T-helper 2 cell (primary cell): ENCODE measurements at places on chromosomes 6 and 20.

GRCh38 chr6:143215771-143216170 lies 155.1 kb downstream of the AIG1 start:
- no peak for DNase-seq

DNA sequence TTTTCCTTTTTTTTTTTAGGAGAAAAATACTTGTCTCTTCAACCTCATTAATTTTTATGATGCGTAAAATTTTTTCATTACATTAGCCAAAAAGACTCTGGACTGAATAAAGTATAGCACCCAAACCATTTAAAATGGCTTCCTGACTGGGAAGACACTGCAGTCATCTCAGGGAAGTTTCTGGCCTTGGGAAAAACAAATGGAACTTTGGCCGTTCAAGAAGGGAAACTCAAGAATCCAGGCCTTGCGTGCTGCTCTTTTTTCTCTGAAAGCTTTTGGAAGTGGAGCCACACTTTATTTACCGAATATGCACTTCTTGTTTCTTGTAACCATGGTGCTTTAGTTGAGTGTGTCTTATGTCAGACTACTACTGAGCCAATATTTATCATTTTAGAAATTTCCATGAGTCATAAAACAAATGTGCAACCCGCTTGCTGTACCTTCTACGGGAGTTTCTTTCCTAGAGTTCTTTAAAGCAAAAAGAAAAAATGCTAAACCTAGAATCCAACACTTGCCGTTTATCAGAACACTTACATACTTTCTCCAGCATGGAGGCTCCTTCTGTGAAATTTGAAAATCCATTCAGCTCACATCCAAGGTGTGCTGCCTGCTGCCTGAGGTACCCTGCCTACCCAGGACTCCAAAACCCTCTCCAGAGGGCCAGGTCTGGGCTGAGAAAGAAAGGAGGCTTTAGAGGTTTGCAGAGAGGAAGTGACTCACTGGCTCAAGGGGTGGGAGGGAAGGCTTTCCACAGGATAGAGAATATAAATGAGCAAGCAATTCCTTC lies 11.5 kb upstream of the DSTN start:
- no peak for DNase-seq

- no peak for DNase-seq
These were observed 15.5 kb downstream of the ULBP3 start for GRCh38 chr6:150053450-150053849.

DNA sequence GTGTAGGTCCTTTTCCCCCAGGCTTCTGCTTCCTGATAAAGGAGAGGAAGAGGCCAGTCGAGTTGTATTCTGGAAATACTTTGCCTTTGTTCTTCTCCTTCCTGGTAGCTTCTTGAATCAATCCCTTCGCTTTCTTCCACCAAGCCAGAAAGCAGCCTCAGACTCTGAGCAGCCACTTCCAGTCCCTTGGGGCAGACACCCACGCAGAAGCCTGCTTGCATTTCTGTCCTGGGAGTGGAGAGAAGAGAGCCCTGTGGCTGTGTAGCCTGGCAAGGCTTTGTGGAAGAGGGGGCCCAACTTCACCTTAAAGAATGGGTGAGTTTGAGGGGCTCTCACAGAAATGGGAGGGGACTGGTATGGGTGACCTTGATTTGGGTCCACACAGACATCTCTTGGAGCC lies 211.0 kb upstream of the SSTR4 start:
- no peak for DNase-seq

GRCh38 chr6:124943658-124944057 lies 18.6 kb upstream of the RNF217 start:
- DNase-seq = no peak

- DNase-seq = no peak
These were observed 34.7 kb downstream of the FILIP1 start for GRCh38 chr6:75458895-75459294.

DNA sequence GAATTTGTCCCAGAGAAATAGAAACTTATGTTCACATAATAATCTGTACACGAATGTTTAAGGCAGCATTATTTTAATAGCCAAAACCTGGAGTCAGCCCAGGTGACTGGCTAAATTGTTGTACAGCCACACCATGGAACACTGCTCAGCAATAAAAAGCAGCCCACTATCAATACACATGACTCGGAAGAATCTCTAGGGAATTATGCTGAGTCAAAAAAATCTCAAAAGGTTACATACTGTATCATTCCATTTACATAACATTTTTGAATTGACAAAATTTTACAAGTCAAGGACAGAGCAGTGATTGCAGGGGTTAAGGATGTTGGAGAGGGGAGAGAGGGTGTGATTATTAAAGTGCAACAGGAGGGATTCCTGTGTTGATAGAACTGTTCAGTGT lies 163.4 kb downstream of the UBE3D start:
- no peak for DNase-seq

DNA sequence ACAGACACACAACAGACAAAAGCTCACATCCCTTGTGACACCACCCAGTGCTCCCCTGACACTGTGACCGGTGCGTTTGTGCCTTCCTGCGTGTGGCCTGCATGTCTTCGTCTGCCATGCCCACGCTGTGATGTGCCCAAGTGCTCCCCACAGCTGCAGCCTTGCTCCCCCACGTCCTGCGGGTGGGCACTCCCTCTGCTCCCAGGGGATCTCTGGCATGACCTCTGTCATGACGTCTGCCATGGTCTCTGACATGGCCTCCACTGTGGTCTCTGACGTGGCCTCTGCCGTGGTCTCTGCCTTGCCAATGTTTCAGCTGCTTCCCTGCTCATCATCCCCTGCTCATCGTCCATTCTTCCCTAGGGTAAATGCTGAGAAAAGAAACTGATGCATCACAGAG lies 200.9 kb downstream of the DLL1 start:
- DNase-seq = no peak

GRCh38 chr20:53905019-53905819 lies 165.2 kb downstream of the BCAS1 start:
- no peak for DNase-seq

DNA sequence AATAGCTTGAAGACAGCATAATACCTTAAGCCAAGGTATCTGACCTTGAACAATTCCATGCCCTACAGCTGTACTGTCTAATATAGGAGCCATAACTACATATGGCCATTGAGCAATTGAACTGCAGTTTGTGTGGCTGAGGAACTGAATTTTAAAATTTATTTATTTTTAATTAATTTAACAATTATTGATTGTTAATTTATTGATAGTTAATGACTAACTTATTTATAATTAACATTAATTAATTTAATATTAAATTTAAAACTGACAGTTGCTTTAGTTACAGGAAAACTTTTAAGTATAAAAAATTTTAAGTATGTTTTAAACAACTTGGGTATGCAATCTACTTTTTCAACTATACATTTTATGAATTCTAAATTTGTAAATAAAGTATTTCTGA lies 12.3 kb upstream of the MYB start:
- DNase-seq = no peak

GRCh38 chr20:54102543-54102942 lies 32.1 kb upstream of the BCAS1 start:
- DNase-seq = no peak

- DNase-seq = no peak
These were observed 374.2 kb upstream of the FLRT3 start for GRCh38 chr20:14711652-14712051.

DNA sequence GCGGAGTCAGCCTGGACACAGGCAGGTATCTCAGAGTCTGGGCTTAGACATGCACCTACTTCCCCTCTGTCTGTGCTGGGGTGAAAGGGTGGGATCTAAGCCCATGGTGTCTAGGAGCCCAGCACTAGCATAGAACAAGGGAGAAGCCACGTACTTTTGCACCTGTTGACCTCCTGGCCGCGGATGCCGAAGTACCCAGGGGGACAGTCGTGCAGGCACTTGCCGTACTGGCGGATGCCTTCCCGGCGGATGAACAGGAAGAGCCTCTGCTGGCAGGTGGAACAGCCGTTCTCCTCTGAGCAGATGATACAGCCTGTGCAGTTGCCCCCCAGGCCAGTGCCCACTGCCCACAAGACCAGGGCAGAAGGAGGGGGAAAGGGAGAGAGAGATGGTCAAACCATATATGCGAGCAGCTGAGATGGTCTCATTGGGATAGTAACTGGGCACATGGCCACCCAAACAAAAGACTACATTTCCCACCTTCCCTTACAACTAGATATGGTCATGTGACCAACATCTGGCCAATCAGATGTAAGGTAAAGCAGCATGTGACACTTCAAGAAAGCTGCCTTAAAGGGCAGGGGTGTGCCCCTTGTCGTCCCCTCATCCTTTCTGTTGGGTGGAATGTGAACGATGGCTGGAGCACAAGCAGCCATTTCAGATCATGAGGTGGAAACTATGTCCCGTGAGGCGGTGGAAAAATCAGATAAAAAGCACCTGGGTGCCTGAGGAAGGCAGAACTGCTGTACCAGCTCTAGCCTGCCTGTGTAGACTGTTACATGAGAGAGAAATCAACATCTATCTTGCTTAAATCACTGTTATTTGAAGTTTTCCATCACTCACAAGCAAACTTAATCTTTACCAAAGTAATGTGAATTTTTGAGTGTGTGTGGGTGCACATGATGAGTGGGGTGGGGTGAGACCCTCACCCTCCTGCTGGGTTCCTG lies 34.0 kb downstream of the RSPO4 start:
- DNase-seq = no peak

DNA sequence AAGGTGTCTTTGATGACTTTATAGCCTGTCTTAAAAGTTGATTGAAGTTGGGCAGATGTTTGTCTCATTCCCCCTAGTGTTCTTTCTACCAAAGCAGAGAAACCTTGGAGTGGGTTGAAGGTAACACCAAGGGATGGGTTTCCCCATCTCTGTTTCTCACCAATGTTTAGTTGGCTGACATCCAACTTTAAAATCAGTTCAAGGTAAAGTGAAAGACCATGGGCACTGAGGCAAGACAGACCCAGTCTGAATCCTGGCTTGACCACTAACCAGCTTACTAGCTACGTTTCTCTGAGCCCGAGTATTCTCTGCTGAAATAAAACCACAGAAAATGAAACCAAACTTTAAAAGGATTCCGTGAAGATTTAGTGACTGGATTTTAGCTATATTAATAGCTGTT lies 258.9 kb downstream of the KIF16B start:
- DNase-seq = no peak

DNA sequence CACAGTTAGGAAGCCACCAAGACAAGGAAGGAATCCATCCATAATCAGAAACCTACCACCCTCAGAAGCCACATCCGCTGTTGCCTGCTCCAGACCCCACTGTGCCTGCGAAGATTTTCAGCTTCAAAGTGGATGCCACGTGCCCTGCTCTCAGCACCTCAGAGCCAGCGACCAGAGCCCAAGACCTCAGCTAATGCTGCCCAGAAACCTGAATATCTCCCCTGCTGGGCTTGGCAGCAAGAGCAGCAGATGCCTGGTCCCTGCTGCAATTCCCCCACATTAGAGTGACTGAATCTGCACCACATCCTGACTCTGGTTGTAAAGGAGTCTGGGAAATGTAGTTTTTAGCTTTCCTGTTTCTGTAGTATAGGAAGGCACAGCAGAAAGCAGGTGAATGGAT lies 10.7 kb upstream of the ULBP3 start:
- DNase-seq = peak; percentile 68

DNA sequence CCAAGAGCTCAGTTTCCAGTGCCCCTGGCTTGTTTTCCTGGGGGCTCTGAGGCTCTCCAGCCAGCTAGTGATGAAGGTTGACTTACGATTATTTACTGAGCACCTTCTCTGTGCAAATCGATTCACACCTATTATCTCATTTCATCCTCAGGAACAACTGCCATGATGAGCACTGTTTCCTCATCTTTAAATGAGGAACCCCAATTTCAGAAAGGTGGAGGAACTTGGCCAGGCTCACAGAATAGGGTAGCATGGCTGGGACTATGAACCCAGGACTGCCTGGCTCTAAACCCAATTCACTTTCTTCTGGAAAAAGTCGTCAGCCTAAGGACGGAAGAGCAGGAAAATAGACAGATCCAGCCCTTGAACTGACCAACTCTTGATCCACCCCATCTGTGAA lies 3.5 kb upstream of the BPI start:
- DNase-seq = no peak

- no peak for DNase-seq
These were observed 18.9 kb downstream of the EDN1 start for GRCh38 chr6:12309070-12309469.

GRCh38 chr6:157763904-157764177 lies 59.2 kb upstream of the SNX9 start:
- no peak for DNase-seq

DNA sequence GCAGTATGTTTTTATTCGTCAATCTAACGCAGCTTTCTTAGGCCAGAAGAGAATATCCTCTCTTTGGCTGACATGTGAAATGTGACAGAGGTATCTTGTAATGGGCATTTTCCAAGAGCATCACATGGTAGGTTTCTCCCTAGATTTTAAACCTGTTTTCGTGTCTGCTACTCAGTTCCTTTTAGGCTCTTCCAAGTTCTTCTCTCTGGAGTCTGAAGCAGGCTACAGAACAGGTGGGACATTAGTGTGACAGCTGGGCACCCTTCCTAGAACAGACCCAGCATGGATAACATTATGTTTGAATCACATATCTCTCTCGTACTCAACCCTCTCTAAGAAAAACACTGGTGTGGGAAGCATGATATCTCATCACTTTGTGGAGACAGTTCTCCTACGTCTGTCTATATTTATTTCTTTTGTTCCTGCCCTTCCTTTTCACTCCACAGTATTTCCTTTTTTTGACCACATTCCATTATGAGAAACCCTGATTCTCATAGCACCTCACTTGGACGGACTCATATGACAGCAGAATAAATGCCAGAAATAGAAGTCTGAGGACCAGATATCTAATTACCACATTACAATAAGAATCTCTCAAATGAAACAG lies 263.4 kb downstream of the NKAIN2 start:
- no peak for DNase-seq

DNA sequence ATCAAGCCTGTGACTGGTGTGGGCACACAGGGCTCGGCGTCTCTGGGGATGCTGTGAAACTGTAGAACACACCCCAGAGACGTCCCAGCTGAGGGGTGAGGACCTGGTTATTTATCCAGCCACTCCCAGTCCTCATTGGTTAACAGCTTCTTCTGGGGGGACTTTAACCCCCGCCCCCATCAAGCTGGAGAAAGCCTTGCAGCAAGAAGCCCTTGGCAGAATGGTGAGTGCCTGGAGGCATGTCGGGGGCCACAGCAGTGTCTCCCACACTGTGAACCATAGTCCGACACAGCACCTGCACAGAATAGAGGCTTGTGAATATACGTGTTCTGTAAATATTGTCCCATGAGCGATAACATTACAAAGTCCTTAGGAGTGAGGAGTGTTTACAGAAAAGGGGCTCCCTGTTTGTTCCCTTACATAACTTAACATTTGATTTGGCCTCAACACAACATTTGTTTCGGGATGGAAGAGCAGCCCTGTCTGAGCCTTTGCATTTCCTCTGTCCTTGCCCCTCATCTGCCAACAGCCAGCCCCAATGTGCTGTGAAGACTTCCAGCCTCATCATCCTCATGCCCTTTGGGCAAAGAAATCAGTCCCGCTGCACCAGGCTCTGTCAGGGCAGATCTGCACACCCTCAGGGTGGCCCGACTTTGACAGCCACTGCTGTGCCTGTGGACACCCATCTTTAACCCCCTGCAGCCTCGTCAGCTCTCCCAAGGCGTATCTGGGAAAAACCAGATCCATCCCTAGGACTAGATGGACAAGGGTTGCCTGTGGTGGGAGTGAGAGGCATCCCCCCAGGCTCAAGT lies 2.2 kb upstream of the RRBP1 start:
- no peak for DNase-seq

- DNase-seq = peak; percentile 61
These were observed 33.7 kb downstream of the SLC9A8 start for GRCh38 chr20:49846206-49846807.
